ENCODE measurements at places on chromosomes 1 and 21.

DNA sequence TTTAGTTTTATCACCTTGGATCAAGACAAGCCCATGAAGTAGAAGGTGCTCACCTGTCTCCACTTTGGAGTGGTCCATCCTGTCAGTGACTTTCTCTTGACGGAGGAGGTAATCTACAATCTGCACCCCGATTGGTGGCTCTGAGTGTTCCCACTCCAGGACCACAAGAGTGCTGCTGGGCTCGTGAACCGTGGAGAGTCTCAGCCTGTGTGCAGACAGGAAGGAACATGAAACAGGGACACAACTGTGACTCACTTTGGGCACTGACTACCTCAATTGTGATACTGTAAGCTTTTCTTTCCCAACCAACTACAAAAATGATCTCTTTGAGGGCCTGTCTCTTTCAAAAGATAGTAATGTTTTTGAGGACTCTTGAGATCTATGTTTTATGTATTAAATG, 280.2 kb downstream of the ASTN1 start:
- no peak for DNase-seq

DNA sequence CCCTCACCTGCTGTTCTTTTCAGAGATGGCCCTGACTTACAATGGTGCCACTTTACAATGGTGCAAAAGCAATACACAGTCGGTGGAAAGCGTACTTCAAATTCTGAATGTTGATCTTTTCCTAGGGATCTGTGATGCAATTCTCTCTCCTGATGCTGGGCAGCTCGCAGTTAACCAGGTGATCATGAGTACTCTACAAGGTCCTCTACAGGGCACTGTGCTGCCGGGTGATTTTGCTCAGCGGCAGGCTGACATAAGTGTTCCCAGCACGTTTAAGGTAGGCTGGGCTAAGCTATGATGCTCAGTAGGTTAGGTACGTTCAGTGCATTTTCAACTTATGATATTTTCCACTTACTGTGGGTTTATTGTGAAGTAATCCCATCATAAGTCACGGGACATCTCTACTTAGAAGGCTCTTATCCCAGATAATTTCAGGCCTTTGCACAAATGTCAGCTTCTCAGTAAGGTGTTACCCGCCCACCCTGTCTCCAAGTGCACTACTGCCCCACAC, 126.5 kb downstream of the KCNN3 start:
- DNase-seq, result no peak

- peak; percentile 42 for DNase-seq
Observed at GRCh38 chr1:172821609-172822274, 162.8 kb downstream of the FASLG start.

GRCh38 chr1:180586671-180587155, 27.9 kb downstream of the OVAAL start:
- DNase-seq, result peak; percentile 24

GRCh38 chr1:30872033-30872947, 36.3 kb downstream of the SDC3 start:
- DNase-seq, result no peak

- DNase-seq, result no peak
Observed at GRCh38 chr21:16116798-16117197, 387.0 kb downstream of the USP25 start.

DNA sequence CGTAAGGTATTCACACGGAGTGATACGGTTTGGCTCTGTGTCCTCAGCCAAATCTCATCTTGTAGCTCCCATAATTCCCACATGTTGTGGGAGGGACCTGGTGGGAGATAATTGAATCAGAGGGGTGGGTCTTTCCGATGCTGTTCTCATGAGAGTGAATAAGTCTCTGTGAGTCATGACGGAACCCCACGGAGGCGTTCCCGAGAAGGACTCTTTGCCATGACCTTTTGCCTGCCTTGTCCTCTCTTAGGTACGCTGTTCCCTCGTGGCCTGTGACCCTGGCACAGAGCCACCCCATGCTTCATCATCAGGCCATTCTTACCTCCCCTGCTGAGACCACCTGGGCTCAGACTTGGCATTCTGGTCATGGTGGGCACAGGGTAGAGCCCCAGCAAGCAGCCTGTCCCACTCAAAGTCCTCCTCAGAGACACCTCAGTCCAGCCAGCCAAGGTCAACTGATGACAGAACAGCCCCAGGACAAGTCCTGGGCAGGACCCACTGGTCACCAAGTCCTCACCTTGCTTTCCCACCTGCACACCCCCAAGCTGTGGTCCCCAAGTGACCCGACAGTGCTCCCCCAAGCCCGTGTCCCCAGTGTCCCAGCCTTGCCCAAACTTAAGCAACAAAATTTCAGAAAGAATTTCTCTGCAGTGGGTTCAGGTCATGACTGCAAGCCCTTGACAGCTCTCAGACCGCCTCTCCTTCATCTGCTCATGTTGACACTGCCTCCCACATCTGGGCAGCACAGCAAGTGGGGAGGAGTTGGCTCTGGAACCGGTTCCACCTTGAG, 158.4 kb downstream of the ACTL8 start:
- DNase-seq, result no peak

DNA sequence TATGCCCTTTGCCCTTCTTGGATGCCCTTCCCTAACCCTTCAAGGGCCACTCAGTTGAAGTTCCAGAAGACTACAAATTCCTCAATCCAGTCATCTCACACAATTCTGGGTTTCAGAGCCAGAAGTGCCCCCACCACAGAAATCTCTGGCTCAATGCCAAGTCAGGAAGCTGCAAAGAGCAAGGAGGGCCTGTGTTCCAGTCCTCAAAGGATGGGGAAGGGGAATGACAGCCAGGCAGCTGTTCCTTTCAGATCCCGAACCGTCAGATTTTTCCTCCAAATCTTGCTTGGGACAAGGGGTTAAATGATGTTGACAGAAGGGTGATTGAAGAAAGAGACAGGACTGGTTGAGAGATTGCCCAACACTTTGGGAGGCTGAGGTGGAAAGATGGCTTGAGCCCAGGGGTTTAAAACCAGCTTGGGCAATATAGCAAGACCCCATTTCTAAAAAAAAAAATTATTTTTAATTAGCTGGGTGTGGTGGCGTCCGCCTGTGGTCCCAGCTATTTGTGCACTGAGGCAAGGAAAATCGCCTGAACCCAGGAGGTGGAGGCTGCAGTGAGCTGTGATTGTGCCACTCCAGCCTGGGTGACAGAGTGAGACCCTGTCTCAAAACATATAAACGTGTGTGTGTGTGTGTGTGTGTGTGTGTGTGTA, 716 bp upstream of the HPDL start:
- DNase-seq, result no peak

GRCh38 chr1:51729824-51730301, 113.0 kb downstream of the OSBPL9 start:
- DNase-seq, result peak; percentile 65
